Stromal cell of bone marrow (primary cell): ENCODE measurements at places on chromosomes 3 and 15.

- DNase-seq: no peak
These were observed 209.7 kb downstream of the WDR72 start for GRCh38 chr15:53549697-53550305.

- DNase-seq: no peak
These were observed 33.3 kb downstream of the ZMAT3 start for GRCh38 chr3:179038216-179038898.

- DNase-seq: no peak
These were observed 2.9 kb downstream of the IGDCC3 start for GRCh38 chr15:65374821-65375401.

DNA sequence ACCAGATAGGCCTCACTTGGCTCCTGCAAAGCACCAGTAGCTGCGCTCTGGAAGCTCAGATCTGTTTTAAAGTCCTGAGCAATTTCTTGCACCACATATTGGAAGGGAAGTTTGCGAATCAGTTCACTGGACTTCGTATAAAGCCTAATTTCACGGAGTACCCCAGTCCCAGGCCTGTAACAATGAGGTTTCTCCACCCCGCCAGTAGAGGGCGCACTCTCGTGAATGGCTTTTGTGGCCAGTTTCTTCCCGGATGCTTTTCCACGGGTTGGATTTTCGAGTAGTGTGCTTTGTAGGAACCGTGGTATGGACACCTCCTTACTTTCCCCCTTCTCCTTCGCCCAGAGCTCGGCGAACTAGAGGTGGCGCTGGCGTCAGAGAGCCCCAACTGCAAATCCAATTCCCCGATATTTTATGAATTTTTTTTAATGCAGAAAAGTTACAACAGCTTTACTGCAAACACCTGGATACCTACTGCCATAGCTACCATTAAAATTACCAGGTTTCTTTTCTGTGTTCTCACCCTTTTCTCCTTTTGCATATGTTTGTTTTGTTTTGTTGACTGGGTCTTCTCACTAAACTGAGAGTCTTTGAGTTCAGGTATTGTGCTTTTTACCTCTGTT, 13.3 kb downstream of the RARB start:
- no peak for DNase-seq

- DNase-seq: peak; percentile 68
These were observed 81.5 kb downstream of the SMAD3 start for GRCh38 chr15:67146875-67147381.

GRCh38 chr15:57237301-57237642, 139.0 kb upstream of the CGNL1 start:
- no peak for DNase-seq

DNA sequence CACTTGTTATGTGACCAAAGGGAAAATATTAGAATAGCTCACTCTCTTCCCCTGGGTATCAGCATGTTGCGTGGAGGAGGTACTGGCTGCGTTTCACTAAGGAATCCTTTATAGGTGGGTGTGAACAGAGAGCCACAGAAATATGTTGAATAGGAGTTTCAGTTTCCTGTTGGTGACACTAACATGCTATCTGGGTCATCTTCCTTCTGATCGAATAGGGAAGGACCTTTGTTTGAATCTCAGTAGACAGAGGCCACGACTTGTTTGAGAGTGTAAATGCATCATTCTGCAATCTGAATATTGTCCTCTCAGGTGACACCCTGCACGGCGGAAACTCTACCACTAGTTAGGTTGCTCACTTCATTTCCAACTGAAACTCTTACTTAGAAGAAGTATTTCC, 157.9 kb upstream of the SLC2A2 start:
- no peak for DNase-seq

GRCh38 chr3:114941626-114942309, 205.3 kb downstream of the ZBTB20 start:
- no peak for DNase-seq

GRCh38 chr3:8516047-8516661, 14.5 kb downstream of the LMCD1 start:
- DNase-seq: no peak

DNA sequence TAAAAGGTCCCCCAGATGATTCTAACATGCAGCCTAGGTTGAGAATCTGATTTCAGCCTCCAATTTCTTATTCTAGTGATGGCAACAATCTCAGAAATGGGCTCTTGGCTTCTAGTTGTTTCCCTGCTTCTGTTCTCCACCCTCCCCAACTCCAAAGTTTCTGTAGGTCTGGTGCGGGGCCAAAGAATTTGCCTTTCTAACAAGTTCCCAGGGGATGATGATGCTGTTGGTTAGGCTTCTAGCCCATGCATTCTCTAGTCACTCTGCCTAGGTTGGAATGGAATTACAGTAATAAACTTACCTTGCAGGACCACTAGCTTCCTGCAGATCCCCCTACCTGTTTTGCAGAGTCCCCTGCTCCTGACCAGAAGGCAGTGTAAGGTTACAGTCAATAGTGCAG, 103.2 kb upstream of the PPP2R3A start:
- peak; percentile 13 for DNase-seq

DNA sequence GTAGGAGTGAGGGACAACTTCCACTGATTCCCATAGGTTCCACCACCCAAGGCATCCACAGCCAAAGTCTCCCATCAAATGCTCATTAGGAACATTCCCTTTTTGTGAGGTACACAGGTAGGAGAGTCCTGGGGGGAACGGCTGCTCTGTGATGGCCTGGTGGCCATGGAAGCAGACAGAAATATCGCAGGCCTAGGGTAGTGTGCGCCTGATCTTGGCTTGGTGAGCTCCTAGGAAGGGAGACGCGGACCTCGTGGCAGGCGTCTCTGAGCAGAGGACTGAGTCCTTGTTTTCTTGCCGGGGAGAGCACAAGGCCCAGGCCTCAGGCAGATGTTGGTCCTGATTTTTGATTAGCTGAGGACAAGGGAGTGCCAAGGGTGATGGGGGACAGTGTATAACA, 99.5 kb downstream of the SNRPN start:
- DNase-seq: no peak

DNA sequence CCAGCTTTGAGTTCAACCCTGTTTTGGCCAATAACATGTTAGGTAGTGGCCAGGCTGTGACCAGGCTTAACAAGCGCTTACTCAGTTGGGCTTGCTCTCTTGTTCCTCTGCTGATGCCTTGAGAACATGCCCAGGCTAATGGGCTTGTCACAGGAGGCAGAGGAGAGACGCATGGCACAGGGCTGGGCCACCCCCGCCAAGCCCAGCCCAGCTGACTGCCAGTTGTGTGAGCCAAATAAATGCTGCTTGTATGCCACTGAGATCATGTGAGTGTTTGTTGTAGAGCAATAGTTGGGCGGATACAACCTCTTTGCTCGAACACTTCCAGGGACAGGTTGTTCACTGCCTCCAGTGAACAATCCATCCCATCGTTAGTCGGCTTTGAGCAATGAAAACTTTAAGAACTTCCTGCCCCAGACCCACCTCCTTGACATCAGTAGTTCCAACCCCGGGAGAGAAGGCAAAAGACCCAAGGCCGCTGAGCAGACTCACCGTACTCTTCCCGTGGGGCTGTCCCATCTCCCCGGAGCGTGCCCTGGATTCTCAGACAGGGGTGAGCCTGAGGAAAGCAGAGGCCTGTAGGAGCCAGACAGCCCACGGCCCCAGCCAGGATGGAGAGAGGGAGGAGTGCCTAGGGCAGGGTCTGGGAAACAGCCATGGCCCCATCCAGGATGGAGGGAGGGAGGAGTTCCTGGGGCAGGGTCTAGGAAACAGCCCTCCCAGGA, 4.1 kb downstream of the PLA2G4F start:
- DNase-seq: peak; percentile 20

- DNase-seq: no peak
These were observed 20.9 kb downstream of the KAT2B start for GRCh38 chr3:20060974-20061685.

GRCh38 chr3:137469263-137469662, 294.9 kb upstream of the SOX14 start:
- DNase-seq: no peak
